ENCODE measurements at places on chromosomes 12 and 14.

DNA sequence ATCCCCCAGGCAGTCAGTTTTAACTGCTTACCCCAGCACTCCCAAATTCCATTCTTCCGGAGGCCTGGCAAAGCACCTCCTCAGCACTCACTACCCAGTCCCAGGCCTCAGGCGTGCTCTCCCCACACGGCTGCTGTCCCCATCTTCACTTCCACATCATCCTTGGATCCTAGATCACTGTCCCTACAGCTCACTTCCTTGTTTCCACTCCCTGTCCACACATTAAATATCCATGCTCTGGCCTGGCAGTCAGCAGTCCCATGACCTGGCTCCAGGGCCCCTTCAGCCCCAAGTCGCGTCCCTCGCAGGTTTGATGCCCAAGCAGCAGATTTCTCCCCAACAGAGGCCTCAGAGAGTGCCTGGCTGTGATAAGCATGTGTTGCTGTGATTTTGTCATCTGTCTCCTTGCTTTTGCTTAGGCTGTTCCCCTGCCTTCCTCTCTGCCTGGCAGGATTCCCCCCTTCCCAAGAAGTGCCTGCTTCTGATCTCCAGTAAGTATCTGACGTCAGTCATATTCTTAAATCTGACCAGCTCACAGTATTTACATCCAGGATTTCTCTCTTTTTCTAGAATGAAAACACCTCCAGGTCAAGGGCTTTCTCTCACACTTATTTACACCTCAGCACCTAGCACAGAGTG lies 241.7 kb downstream of the ZFP36L1 start:
- peak; percentile 58 for DNase-seq

DNA sequence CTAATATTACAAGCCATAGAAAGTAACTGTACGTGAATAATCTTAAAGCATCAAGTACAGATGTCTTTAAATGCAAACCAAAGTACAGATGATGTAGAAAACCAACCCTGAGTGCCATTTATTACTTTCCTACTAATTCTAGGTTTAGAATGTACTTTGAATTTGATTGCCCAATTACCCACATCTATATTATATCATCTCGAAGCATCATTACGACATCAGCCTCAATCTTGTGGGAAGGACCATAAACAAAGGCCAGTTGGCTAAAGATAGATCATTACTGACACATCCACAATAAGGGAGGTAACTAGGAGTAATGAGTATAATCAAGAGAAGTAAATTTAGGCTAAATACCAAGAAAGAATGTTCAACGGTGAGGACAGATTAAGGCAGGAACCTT lies 478.9 kb downstream of the BCAT1 start:
- DNase-seq = no peak

DNA sequence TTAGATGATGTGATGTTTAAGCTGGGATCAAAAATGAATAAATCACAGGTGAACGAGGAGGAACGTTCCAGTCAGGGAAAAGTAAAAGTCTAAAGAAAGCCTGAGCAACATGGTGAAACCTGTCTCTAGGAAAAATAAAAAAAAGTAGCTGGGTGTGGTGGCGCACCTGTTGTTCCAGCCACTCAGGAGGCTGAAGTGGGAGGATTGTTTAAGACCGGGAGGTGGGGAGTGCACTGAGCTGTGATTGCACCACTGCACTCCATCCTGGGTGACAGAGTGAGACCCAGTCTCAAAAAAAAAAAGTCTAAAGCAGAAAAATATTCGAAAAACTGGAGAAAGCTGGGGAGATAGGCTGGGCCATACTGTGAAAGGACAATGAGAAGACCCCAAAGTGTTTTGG lies 39.2 kb upstream of the SOCS2 start:
- no peak for DNase-seq

GRCh38 chr14:50139192-50139591 lies 22.8 kb upstream of the VCPKMT start:
- no peak for DNase-seq

GRCh38 chr14:34741840-34742239 lies 27.4 kb upstream of the CFL2 start:
- no peak for DNase-seq

DNA sequence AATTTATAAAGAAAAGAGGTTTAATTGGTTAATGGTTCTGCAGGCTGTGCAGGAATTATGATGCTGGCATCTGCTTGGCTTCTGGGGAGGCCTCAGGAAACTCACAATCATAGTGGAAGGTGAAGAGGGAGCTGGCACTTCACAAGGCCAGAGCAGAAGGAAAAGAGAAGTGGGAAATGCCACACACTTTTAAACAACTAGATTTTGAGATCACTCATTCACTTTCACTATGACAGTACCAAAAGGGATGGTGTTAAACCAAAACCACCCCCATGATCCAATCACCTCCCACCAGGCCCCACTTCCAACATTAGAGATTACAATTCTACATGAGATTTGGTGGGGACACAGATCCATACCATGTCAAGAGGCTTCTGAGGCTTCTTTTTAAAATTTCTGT lies 62.6 kb downstream of the SLC38A4 start:
- DNase-seq = no peak

Data from left forelimb (tissue), 1 donor.